Lung (tissue), 17 donors: ENCODE measurements at places on chromosomes 13 and 19. TPM values are rescaled to one million over a fixed set of nuclear protein-coding genes. Genes with fewer than 3 reads are reported as not detected.
A peak's percentile ranks its signal among the peaks of the same experiment; 100 is the strongest.

DNA sequence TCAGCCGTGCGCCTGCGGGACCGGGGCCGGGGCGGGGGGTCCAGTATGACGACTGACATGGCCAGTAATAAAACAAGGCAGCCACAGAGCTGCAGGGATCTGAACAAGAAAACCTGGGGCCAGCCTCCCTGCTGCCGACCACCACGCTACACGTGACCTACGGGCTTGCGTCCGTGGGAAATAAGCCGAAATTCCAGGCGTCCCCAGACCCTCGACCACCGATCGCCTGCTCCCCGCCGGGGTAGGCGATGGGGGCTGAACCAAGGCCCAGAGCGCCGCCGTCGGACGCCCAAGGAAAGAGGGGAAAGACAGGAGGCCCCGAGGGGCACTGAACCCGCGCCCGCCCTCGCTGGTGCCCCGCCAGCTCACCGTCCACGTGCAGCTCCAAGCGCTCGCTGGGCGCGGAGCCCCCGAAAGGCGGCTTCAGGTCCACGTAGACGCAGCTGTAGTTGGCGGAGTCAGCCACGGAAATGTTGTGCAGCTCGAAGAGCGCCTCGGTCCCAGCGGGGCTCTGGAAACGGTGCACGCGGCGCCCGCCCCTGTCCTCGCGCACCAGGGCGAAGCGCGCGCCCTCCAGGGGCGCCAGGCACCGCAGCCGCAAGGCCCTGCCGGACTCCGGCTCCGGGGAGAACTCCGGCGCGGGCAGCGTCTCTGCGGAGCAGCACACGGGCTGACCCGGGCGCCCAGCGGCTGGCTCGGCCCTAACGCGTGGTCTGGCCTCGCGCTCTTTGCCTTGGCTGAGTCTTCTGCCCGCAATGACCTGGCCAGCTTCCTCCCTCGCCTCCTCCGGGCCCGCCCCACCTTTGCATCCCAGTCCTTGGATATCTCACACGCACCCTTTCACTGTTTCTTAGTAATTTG lies 3.1 kb downstream of the A1BG start:
- H3K27ac ChIP-seq = no peak overlapping the region
- H3K4me3 ChIP-seq = no peak overlapping the region

DNA sequence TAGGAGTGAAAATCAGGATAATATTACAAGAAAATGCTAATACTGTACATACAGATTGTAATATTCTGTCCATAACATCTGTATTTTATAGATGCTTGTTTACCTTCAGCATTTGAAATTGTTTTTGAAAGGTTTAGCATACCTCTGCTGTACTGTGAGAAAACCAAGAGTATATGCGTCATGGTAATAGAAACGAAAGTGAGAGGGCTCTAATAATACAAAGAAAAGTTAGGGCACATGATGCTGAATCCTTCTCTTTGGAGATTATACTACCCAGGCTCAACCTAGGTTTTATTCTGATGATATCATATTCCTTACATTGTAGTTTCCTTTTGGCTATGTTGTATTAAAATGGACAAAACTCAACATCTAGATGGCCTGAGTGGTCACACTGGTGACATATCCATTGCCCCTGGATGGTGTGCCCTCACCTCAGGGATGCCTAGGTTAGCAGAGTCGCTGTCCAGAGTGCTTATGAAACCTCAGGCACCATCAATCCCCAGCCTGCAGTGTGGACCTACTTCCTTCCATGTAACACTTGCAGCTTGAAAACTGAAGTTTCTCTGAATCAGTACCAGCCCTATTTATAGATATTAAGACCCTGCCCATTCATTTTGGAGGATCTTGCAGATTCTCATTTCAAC lies 253.7 kb downstream of the KCTD12 start:
- DNase-seq = no peak
- H3K4me1 ChIP-seq = peaks cover 21% of the 10 kb centered on the region
- no peaks in the 10 kb centered on the region for H3K27me3 ChIP-seq
- H3K36me3 ChIP-seq = no peaks in the 10 kb centered on the region
- H3K27ac ChIP-seq = no peak overlapping the region

DNA sequence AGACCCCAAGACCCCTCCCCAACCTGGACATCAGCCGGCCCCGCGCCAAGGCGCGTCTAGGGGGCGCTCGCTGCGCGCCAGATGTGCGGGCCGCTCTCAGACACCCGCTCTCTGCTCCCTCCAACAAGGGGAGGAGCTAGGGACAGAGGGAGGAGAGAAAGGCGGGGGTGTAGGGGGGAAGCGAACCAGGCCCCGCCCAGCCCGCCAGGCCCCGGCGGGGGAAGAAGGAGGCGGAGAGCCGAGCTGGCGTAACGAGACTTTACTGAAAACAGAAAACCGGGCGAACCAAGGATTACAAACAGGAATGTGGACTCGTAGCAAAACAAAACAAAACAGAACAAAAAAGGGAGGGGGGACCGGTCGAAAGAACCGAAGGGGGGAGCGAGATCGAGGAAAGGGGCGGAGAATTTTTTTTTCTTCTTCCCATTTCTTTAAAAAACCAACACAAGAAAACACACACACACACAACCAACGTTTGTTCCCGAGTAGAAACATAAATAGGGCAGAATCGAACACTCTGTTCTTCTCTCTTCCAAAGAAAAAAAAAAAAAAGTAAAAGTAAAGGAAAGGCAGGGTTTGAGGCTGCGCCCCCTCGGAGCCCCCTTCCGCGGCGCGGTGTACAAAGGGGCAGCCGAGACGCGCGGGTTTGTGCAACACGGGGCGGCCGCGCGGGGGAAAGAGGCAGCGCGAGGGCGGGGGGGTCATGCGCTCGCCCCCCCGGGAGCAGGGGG lies 1.7 kb downstream of the JUND start:
- H3K36me3 ChIP-seq = peaks cover 14% of the 10 kb centered on the region
- no peaks in the 10 kb centered on the region for H3K27me3 ChIP-seq
- peak overlapping the region; percentile 82 for H3K4me3 ChIP-seq
- H3K4me1 ChIP-seq = peaks cover 7% of the 10 kb centered on the region
- DNase-seq = peak; percentile 97
- H3K27ac ChIP-seq = peak overlapping the region; percentile 100

DNA sequence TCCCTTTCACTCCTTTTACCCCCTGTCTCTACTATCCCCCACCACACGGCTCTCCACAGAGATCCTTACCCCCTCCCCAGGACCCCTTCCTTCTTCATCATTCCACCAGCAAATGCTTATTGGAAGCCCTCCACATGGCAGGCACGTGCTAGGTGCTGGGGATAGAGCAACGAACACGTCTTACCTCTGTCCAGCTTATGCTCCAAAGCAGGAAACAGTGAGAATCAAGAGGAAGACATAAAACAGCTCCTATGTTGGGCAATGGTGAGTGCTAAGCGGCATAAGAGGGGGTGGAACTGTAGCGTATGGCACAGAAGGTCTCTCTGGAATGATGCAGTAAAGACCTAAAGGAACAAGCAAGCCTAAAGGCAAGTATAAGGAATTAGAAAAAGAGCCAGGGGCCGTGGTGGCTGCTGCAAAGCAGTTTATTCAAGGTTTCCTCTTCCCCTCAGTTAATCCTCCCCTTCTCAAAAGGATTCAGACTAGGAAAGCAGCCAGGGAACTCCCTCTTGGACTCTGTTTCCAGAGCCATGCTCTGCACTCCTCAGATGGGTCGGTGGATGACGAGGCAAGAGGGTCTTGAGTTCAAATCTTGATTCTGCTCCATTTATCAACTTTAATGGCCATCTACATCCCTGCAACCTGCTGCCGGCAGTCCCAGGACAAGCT lies 289.4 kb downstream of the FOXO1 start:
- H3K36me3 ChIP-seq = no peaks in the 10 kb centered on the region
- H3K4me1 ChIP-seq = peaks cover 20% of the 10 kb centered on the region
- H3K4me3 ChIP-seq = no peak overlapping the region
- no peak for DNase-seq
- H3K27ac ChIP-seq = no peak overlapping the region

DNA sequence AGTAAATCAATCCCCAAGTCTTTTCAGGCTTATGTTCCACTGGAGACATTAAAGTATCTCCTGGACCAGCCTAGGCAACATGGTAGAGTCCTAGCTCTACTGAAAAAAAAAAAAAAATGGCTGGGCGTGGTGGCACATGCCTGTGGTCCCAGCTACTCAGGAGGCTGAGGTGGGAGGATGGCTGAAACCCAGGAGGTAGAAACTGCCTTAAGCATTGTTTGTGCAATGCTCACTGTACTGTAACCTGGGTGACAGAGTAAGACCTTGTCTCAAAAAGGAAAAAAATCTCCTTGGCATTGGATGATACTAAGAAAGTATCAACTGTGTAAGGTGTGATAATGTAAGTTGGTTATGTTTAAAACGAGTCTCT lies 8.8 kb downstream of the KLK8 start:
- H3K4me3 ChIP-seq = no peak overlapping the region
- H3K36me3 ChIP-seq = no peaks in the 10 kb centered on the region
- peaks cover 4% of the 10 kb centered on the region for H3K27me3 ChIP-seq
- no peaks in the 10 kb centered on the region for H3K4me1 ChIP-seq
- no peak overlapping the region for H3K27ac ChIP-seq
- no peak for DNase-seq

- H3K27me3 ChIP-seq = no peaks in the 10 kb centered on the region
- DNase-seq = no peak
- no peak overlapping the region for H3K27ac ChIP-seq
- H3K4me3 ChIP-seq = no peak overlapping the region
These were observed 3.6 kb downstream of the SEMA6B start for GRCh38 chr19:4555657-4556561.

DNA sequence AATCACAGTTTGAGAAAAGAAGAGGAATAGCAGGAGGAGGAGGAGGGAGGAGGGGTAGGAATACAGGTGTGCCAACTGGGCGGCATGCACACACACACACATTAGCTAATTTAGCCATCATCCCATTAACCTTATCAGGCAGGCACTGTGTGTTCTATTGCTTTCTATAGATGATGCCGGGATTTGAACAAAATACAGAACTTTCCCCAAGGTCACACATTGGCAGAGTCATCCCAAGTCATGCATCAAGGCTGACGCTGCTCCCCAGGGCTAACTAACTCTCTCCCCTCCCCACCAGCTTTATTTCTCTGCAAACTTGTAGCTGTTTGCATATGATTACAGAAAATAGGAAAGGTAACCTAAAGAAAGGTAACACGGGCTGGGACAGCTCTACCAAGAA lies 83.0 kb downstream of the NUFIP1 start:
- peaks cover 6% of the 10 kb centered on the region for H3K4me1 ChIP-seq
- no peak overlapping the region for H3K4me3 ChIP-seq
- no peaks in the 10 kb centered on the region for H3K36me3 ChIP-seq
- DNase-seq = no peak

- H3K27me3 ChIP-seq = no peaks in the 10 kb centered on the region
- H3K36me3 ChIP-seq = no peaks in the 10 kb centered on the region
These were observed 208.0 kb downstream of the LHFPL6 start for GRCh38 chr13:39394796-39395678.

ADGRE3 gene
- total RNA-seq = 2.1 TPM

GAMT gene
- total RNA-seq = 7.1 TPM
